ENCODE measurements at places on chromosomes 11 and 22.

DNA sequence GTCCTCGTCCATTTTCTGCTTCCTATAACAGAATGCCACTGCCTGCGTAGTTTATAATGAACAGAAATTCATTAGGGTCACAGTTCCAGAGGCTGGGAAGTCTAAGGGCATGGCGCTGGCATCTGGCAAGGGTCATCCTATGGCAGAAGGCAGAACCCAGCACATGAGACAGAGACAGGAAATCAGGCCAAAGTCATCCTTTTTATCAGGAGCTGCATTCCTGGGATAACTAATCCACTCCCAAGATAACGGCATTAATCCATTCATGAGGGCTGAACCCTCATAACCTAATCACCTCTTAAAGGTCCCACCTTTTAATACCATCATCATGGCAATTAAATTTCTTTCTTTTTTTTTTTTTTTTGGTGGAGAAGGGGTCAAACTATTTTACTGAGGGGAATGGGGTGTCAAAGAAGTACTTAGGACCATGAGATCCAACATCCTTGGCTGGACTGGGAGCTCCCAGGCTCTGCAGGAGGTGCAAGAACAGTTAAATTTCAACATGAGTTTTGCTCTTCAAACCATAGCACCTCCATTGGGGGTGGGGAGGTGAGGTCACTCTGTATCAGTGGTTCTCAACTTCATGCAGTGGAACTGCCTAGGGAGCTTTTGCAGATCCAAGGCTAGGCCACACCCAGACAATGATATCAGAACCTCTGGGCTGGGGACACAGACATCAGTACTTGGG lies 4.4 kb downstream of the TMEM109 start:
- no peak for DNase-seq

DNA sequence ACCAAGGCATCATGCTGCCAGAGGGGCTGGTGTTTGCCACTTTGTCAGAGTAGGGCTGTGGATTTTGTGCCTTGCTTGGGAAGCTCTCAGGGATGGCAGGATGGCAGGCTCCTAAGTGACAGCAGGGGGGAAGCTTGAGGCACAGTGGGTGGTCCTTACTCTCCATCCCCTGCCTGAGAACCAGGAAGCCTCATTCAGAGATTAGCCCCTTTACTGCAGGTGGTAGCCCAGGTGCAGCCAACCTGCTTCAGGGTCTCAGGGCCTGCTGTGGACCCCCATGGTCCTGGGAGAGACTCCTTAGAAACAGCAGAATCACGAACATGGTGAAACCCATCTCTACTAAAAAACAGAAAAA lies 8.9 kb upstream of the ST3GAL4 start:
- DNase-seq, result no peak

GRCh38 chr11:3927129-3927796 lies 71.8 kb downstream of the STIM1 start:
- no peak for DNase-seq

DNA sequence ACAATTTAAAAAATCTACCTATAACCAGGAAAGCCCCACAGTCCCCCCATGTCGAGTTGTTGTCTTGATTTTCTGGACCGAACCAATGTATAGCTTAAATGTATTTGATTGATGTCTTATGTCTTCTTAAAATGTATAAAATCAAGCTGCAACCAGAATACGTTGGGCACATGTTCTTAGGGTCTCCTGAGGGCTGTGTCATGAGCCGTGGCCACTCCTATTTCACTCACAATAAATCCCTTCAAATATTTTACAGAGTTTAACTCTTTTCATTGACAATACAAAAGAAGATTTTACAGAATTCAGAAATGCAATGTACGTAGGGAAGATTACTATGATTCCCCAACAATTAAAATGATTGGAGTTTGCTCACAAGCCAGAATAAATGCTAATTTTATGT lies 428.7 kb upstream of the RAG2 start:
- DNase-seq, result no peak

DNA sequence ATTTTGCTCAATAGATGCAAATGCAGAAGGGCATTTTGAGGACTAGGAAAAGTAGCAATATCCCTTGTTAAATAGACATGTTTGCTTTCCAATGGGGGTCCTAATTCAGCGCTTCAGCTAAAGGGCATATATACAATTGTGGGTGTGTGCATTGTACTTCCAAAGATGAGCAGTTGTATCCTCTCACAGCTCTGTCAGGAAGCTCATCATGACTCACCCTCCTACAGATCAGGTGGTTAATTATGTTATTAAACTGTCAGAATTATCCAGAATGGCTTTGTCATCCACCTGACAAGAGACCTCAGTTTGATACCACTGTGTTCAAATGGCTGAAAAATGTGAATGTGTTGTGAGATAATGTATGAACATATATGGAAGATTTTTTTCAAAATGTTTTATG lies 252.2 kb upstream of the MTNR1B start:
- peak; percentile 47 for DNase-seq

DNA sequence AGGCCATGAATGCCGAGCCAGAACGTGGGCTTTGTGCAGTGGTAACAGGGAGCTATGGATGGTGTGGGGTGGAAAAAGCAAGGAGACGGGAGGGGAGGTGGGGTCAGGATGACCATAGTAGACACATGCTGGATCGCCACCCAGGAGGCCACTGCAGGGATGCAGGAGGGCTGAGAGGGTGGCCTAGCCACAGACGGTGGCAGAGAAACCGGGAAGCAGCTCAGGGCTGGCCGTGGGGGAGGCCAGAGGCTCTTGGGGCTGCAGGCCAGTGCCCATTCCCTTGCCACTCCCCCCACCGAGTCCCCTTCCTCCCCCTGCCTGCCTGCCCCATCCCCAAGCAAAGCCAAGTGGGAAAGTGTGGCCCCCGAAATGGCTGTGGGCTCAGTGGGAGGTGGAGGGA lies 59.1 kb upstream of the TCF20 start:
- no peak for DNase-seq

GRCh38 chr11:73204711-73205121 lies 13.4 kb upstream of the P2RY2 start:
- DNase-seq, result no peak
